ENCODE measurements at places on chromosomes 3 and 15.

GRCh38 chr3:14487821-14488220, 52.3 kb downstream of the GRIP2 start:
- DNase-seq: no peak

- peak; percentile 49 for DNase-seq
Measured at GRCh38 chr15:77226652-77227051, 155.7 kb upstream of the TSPAN3 start.

DNA sequence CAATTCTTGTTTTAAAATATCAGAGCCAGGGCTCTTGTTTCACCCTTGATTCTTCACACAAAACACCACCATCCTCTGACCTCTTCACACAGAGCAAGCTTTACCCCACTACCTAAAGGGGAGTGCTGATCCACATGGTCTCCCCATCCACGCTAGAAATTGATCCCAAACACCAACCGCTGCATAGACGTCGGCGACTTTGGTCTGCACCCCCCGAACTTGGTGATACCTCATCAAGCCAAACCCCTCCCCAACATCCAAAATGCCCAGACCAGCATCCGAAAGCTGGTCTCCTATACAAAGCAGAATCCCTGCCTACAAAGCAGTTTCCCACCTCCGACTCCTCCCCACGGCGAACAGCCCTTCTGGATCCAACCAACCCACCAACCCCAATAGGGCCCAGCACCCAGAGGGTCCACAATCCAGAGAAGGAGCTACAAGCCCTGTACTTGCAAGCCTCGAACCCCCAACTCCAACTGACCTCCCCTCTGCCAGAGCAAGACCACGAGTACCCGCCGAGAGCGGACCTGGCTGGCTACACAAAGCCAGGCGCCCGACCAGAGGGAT, 25.8 kb upstream of the MTHFS start:
- DNase-seq: no peak

DNA sequence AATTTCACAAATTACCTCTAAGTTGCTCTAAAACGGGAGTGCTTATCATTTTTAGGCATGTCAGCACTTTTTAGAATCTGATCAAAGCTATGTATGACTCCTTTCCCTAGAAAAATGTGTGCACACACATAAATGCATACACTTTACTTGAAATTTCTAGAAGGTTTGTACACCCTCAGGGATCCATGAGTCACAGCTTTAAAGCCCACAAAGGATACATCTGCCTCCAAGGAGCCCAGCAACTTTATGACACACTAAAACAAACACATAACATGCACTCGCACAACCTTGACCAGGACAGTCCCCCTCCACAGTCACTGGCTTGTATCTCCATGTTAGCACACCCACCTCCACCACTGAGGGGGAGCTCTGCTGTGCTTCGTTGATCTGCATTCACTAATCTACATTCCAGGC, 722.0 kb upstream of the CFAP20DC start:
- DNase-seq: no peak

DNA sequence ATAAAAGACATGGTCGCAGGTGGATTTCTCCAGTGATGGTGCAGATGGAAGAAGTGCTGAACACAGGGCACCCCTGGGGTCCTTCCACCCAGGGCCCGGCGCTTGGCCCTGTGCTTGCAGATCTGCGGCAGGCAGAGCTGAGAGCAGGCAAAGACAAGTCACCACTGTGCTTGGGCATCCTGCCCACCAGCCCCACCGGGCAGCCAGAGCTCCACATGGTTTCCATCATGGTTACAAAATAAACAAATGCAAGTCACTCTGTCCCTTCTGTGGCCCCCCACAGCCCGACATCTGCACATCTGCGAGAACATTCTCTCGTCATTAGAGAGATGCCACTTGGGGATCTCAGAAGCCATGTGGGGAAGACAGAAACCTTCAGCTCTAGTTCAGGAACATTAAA, 37.6 kb upstream of the SFMBT1 start:
- DNase-seq: no peak

DNA sequence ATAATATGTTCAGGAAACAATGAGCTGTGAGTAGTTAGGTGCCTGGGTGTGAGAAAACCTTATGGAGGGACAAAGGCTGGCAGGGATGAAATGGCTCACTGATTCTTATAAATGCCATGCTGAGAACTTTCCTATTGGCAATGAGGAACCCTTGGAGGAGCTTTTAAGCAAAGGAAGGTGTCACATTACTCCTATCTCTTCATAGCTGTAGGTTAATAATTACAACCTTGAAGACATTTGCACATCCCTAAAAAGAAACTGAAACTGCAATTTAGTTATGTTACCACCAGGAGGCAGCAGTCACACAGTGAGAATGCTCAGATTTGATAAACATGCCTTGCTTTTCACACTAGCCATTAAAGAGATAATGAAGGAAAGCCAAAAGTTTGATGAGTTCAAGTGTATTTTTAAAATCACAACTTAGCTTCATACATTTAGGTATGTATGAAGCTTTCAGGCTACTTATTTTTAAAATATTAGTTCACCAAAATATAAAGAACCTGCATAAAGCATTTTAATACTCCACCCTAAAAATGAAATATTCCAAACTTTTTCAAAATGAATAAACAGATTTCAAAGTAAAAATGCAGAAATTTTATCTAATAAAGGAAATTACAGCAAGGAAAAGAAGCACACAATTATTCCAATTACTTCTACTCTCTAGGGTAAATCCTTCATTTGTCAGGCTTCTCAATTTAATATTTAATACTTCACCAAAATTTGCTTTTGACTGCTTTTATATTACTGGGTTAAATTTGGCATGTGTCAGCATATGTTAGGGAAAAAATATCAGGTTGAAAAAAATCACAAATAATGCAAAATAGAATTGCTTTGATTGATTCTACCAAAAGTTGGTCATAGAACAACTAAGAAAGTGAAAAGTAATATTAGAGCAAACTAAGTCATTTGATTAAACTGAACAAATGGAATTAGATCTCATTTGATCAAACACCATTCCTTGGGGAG, 136.9 kb upstream of the SLC2A2 start:
- no peak for DNase-seq

DNA sequence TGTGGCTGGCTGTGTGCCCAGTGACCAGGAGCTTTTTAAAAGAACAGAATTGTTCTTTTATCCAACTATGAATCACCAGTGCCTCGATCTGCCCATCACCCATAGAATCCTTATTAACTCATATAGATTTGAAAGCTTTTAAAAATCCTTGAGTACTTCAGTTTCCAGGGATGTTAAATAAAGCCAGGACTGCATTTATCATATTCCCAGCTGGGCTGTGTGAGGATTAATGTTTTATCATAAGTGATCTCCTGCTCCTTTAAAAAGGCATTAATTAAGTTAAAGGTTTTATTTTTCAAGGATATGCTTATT, 234.0 kb downstream of the MYRIP start:
- DNase-seq: peak; percentile 85

GRCh38 chr15:99566157-99566897, 543 bp downstream of the MEF2A start:
- peak; percentile 33 for DNase-seq

- DNase-seq: no peak
Measured at GRCh38 chr3:76942101-76942500, 97.8 kb upstream of the ROBO2 start.

DNA sequence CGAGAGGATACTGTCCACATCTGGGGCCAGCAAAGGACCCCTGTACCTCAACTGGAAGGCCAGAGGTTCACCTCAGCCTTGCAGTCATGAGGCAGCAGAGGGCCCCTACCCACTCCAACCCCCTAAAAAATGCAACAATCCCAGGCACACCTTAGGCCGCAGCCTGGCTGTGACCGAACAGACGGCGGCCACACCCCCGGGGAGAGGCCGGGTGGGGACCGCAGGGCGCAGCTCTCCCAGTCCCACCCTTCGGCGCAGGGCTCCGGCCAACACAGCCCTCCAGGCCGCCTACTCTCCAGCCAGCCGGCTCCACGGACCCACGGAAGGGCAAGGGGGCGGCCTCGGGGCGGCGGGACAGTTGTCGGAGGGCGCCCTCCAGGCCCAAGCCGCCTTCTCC, 457 bp upstream of the DNAJA4 start:
- no peak for DNase-seq

GRCh38 chr3:104604326-104605010, 762.2 kb upstream of the ALCAM start:
- DNase-seq: peak; percentile 73

DNA sequence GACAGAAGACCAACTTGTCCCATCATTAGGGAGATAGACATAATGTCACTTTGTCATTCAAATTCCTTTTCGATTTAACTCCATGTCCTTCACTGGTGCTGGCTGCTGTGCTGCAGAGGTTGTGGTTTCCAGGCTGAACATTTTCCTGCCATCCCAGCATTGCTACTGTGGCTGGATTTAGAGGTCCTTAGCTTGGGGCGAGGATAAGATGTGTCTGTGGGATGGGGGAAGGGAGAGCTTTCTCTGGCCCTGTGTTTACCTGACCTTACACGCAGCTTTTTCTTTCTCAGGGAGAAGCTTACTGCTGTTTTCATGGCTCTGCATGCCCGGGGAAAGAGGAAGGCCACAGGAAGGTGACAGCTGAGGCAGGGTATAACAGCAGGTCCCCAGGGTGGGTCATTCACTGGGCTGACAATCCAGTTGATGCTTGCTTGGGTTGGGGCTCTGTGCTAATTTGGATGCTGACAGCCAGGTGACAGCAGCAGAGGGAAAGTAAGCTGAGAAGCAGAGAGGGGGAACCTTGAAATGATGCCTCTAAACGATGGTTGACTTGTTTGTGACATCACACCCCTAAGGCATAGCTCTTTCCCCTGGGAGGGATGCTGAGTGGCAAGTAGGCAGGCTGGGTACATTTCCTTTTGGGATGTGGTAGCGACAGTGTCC, 326.9 kb upstream of the CTNNB1 start:
- DNase-seq: no peak

DNA sequence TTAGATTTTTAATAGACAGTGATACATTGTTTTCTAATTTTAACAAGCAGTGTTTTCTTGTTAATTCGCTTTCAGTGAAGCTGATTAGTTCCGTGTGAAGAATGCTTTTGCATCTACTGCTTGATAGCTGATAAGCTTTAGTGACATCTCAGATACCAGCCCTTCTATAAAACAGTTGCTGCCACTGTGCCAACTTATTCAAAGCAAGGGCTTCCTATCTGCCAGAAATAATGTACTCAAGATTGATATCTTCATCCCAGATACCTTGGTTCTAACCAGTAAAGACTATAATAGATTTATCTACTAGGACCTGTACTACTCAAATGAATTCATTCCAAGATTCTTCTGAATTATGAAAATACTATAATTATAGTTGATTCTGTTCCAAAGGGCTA, 30.4 kb downstream of the RARB start:
- no peak for DNase-seq

GRCh38 chr15:70569714-70570231, 193.6 kb downstream of the UACA start:
- no peak for DNase-seq

- DNase-seq: no peak
Measured at GRCh38 chr3:24389108-24390090, 105.3 kb downstream of the THRB start.

DNA sequence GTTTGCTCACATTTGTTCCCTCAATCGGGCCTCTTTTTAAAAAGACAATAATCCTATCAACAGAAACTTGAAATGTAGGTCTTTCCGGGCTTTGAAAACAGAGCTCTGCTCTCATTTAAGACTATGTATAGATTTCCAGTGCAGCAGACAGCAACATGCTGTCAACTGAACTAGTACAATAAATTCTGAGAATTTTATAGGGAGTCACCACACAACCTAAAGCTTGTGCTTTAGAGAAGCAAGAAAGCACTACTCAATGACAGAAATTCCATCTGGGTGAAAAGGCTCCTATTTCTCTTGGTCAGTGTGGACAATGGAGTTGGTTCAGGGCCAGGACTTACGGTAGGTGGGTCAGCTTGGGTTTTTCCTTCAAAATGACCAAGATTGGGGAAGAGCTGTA, 583.5 kb downstream of the ROBO1 start:
- DNase-seq: no peak

- DNase-seq: no peak
Measured at GRCh38 chr15:87419344-87419743, 837.2 kb downstream of the NTRK3 start.

- no peak for DNase-seq
Measured at GRCh38 chr3:155682426-155683343, 62.2 kb downstream of the PLCH1 start.

GRCh38 chr3:133775835-133776234, 29.6 kb downstream of the TF start:
- DNase-seq: no peak

GRCh38 chr15:34122771-34123183, 20.9 kb downstream of the PGBD4 start:
- peak; percentile 87 for DNase-seq

GRCh38 chr3:149603126-149604074, 54.4 kb downstream of the WWTR1 start:
- no peak for DNase-seq

GRCh38 chr3:187069857-187070516, 69.3 kb downstream of the RPL39L start:
- no peak for DNase-seq

- DNase-seq: no peak
Measured at GRCh38 chr3:131658115-131658514, 155.3 kb upstream of the MRPL3 start.

- peak; percentile 83 for DNase-seq
Measured at GRCh38 chr3:71395927-71396695, 187.4 kb downstream of the FOXP1 start.

GRCh38 chr3:105827959-105828358, 40.9 kb downstream of the CBLB start:
- DNase-seq: peak; percentile 66

DNA sequence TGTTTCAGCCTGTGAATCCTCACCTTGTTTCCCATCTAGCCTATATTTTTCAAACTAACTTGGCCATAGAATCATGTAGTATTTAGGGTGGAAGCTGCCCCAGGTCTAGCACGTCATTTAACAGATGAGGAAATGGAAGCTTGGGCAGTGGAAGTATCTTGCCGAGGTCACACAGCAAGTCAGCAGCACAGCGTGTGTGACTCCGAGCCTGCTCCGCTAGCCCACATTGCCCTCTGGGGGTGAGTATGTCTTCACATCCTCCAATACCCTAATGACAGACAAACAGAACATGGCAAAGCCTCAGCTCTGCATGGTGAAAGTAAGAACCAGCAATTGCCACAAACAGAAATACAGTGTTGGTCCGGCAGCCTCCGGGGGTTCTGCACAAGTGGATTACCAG, 2.2 kb upstream of the CCR5 start:
- no peak for DNase-seq

GRCh38 chr3:162007722-162008121, 511.1 kb downstream of the OTOL1 start:
- DNase-seq: no peak

- DNase-seq: no peak
Measured at GRCh38 chr3:153373606-153374005, 211.6 kb downstream of the RAP2B start.

- DNase-seq: peak; percentile 80
Measured at GRCh38 chr3:169242708-169243513, 420.6 kb downstream of the MECOM start.

GRCh38 chr3:188979248-188979647, 192.5 kb upstream of the TPRG1 start:
- DNase-seq: no peak

GRCh38 chr15:88950600-88951160, 37.5 kb upstream of the MFGE8 start:
- no peak for DNase-seq

- DNase-seq: no peak
Measured at GRCh38 chr3:62361261-62361660, 12.1 kb downstream of the FEZF2 start.
